NCI-H1092 (cell line): ENCODE measurements at places on chromosomes 3 and 15.

DNA sequence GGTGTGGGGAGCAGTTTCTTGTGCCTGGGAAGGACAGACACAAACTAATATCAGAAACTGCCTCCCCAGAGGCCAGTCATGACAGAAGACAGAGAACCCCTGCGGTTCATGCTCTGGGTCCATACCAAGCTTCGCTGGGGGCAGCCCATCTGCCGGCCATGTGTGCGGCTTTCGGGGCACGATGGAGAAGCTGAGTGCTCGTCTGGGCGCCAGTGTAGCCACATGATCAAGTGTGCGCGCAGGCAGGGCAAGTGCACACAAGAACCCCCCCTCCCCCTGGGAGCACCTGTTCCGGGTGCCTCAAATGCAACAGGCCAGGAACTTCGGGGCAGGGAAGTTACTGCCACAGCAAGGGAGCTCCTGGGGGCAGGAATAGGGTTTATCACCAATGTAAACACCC lies 1.8 kb downstream of the ADAMTS17 start:
- DNase-seq = no peak

- DNase-seq = no peak
Observed at GRCh38 chr15:70047386-70048197, 50.1 kb downstream of the TLE3 start.

GRCh38 chr15:71114887-71115566 lies at the start of gene THSD4:
Gene THSD4, plus strand, starts transcription at chr15:71115471.
- no peak for DNase-seq

GRCh38 chr3:54909191-54909590 lies 18.7 kb downstream of the LRTM1 start:
- DNase-seq = no peak

- no peak for DNase-seq
Observed at GRCh38 chr3:160677459-160677881, 510 bp downstream of the ARL14 start.

- no peak for DNase-seq
Observed at GRCh38 chr15:38461066-38461833, 7.3 kb downstream of the FAM98B start.

DNA sequence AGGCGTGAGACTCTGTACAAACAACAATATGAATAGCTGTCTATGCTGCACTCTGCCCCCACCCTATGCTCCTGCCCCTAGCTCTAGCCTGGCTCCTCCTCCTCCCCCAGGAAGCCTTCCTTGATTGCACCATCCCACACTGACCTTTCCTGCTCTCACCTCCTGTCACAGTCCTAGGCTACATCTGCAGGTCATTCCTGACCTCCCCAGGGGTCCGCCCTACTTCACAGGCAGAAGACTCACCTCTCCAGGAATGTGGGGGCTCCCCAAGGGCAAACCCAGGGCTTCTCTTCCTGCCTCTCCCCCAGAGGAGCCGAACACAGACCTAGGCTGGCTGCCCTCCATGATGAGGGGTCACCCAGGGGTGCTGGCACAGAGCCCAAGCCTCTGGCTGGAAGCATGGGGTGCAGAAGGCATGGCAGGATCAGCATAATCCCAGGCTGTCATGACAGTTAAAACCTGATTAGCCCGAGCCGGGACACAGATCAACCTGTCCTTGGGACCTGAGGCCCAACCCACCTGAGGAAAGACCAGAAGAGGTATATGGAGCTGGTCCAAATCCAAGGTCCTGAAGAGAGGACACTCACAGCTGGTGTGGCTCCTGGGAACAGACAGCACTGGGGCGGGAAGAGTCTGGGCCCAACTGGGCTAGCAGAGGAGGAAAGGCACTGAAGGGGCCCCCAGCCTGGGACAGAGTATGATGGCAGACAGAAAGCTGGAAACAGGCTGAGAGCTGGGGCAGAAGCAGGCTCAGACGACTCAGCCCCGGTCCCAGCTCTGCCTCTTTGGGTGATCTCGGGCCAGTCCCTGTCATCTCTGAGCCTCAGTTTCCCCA lies 5.9 kb downstream of the SEMA7A start:
- no peak for DNase-seq

DNA sequence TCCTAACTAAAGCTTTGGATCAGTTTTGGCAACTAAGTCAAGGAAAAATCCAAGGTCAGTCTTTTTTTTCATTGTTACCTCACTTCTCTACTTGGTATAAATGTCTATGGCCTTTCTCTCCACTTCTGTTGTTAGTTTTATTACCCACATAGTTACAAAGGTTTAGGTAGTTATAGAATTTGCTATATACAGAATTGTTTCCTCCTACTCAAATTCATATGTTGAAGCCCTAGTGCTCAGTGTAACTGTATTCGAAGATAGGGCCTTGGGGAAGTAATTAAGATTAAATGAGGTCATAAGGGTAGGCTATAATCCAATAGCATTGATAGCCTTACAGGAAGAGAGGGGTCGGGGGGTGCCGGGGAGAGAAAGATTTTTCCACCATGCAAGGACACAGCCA lies 19.7 kb upstream of the STIMATE start:
- DNase-seq = no peak

DNA sequence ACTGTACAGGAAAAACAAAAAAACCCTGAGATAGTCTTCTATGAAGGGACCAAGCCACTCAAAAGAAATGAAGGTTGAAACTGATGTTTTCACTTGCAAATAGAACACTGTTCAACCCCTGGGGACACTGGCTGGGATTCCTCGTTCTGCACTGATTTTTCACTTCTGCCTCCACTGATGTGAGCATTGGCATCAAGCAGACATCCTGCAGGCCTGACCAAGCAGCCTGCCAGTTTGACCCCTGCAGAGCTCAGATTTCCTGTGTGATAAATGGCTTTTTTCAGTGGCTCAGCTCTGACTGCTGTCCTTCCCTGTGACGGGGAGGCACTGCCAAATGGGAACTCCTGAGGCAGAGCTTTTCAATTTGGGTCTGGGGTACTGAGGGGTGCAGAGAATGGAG lies 50.0 kb downstream of the RASGRP1 start:
- no peak for DNase-seq

DNA sequence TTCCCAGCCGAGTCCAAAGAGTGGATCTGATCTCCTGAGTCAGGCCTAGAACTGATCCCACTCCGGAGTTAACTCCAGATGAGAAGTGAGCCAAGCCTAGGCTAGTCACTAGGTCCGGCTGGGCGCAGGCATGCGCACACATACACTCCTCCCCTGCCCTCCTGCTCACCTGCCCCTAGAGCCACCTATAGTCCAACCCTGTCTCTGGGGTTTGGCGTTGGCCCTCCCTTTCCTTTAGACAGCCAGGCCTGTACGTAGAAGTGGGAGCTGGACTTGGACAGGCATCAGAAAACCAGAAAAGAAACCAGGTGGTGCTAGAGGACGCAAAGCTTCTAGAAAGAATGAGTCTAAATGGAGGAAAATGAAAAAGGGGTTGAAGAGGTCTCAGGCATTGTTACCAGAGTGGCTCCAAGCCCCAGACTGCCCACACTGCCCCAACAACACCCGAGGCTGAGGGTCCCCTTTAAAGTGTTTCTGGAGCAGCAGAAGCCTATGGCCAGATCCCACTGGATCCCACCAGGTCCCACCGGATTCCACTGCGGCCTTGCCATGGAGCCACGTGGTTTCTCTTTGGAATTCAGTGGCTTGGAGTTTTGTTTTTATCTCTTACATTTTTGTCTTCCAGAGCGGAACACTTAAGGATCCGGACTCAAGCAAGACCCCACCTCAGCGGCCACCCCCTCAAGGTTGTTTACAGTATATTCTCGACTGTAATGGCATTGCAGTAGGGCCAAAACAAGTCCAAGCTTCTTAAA lies 24.2 kb upstream of the TIMP4 start:
- DNase-seq = no peak

DNA sequence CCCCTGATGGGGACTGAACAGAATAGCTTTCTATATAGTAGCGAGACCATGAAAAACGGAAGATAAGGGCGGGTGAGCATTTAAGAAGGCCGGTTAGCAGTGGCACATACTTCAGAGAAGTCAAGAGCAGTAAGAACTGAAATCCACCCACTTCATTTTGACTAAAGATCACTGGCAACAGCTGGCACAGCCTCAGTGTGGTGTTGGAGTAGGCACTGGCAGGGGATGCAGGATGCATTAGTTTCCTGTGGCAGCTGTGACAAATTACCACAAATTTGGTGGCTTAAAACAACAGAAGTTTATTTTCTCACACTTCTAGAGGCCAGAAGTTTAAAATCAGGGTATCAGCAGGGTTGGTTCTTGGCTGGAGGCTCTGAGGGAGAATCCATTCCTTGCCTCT lies 176.5 kb downstream of the ADAMTSL3 start:
- no peak for DNase-seq

- peak; percentile 59 for DNase-seq
Observed at GRCh38 chr15:58227706-58228543, 89.7 kb downstream of the AQP9 start.

- DNase-seq = peak; percentile 11
Observed at GRCh38 chr3:43411429-43411828, 125.1 kb downstream of the SNRK start.

DNA sequence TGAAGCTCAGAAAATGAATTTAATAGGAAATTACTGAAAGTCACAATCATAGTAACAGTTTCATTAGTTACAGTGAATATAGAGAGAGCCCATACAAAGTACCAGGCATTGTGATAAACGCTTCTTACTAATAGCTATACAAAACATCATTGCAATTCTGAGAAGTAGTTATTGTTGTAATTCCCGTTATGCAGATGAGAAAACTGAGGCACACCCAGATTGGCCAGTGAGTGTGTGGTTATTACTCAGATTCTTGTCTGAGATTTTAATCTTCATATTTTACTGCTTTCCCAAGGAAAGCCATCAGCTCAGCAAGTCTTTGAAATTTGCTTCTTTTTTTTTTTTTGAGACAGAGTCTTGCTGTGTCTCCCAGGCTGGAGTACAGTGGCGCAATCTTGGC lies 14.3 kb downstream of the FLNB start:
- DNase-seq = no peak
